ENCODE measurements at places on chromosomes 6 and 20.

DNA sequence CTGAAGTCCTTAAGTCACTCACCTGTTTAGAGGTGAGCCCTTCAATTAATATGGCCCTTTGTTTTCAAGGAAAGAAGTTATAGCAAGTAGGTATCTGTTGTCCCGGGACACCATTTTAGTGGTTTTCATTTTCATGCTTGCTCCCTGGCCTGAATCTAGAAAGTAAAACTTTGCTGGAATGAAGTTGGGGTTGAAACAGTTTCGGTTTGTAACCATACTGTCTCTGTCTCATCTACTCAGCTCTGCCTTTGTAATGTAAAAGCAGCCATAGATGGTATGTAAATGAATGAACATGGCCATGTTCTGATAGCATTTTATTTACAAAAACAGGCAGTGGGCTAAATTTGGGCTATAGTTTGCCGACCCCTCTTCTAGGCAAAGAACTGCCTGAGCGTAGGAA, 64.9 kb upstream of the GNRH2 start:
- DNase-seq: no peak

GRCh38 chr20:3521852-3522740, 51.3 kb downstream of the ATRN start:
- no peak for DNase-seq

DNA sequence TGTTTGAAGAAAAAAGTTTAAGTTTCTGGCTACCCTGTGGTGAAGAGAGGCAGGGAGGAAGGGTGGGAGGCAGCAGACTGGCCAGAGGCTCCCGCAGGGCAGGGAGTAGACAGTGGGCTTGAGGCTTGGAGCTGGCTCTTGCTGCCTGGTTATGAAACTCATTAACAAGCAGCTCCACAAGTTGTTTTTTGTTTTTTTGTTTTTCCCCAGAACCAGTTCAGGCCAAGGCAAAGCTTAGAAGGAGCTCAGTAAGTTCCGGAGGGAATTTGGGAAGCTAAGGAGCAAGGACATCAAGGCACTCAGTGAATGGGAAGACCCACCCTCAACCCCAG, 4.0 kb downstream of the DLL1 start:
- no peak for DNase-seq

- DNase-seq: no peak
Measured at GRCh38 chr6:29506446-29507067, 18.8 kb upstream of the MAS1L start.

DNA sequence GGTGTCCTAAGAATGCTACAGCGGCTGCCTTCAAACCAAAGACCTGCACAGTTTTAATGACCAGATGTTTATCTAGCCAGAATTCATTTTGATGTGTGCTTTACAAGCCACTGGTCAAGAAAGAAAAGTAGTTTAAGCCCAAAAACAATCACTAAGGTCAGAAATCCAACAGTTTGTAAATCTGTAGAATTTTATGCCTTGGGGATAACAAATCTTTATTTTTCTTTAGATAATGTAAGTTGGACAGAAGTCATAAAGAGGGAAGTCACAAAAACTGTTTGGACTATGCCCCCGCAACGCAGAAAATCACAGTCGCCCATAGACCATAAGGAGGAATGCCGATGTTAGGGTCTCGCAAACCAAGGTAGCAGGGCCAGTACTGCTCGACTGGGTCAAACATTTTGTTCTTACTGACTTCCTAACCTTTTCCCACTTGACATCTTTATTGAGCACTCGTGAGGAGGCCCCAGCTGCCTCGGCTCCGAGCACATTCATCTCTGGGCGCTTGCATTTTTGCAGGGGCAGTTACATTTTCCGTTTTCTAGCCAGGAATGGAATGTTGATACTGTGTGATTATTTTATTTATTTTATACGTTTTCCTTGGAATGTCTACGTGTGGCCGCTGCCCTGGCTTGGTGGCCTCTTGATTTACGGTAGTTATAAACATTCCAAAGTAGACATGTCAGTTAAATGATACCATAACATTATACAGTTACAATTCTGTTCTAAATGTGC, 56.7 kb upstream of the APCDD1L start:
- no peak for DNase-seq

- DNase-seq: no peak
Measured at GRCh38 chr6:163243692-163244589, 170.6 kb upstream of the QKI start.

DNA sequence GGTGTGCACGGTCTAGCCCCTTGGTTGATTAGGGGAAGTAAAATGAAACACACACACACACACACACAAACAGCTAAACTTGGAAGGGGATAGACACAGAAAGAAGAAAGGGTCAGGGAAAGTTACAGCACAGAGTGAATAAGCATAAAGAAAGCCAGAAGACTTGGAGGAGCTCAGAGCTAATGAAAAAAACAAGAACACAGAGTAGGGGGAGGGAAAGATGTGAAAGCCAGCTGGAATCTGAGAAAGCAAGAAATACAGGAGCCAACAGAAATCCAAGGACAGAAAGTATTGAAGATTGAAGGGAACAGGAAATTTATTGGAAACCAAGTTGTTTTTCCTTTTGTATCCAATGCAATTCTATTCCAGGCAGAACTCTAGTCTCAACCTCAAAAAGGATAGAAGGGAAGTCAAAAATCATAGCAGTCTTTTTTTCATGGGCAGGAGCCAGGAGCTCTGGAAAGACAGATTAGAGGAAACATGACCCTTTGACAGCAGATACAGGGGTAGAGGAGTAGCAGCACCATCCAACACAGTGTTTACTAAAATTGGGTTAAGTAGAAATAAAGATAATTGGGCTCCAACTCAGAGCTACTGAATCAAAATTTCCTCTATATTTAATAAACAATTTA, 10.1 kb downstream of the HMGCLL1 start:
- no peak for DNase-seq

DNA sequence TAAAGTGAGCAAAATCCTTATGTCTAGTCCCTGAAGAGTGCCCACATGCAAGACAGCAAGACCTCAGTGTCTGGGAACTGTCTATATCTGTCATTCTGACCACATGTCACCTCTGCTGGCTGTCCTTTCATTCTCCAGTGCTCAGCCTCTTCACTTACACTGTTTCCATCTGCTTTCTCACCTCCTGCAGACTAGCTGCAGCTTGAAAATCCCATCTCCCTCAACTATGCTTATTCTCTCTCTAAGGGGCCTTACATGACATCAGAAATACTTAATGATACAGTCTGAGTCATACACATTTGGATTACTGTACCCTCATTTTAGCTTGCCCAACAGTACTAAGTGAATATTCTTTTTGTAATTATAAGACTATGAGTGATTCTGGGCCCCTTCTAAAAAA, 587.8 kb downstream of the EPM2A start:
- DNase-seq: no peak

DNA sequence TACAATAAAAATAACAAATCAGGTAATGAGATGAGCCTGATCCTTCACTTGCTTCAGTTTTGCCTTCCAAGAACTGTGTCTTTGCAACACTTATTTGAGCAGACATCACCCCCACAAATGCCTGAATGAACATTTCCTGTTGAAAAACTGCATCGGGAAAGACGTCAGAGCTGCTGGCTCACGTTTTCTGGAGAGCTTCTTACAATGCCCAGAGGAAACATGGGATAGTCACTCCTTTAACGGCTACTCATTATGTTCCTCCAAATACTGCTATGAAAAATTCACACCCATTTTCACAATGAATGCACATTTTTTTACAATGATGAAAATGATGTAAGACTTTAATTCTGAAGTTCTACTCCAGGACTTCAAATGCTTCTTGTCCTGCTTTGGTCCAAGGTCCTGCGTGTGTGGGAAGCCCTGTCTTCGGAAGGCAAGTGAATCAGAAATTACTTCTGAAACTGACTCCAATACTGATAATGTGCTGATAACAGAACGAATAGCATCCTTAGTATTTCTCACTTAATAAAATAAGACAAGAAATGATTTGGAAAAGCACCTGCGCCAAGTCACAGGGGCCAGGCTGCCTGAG, 238.0 kb downstream of the ANKRD60 start:
- DNase-seq: no peak

- no peak for DNase-seq
Measured at GRCh38 chr6:64723327-64724058, 983.5 kb downstream of the EYS start.

DNA sequence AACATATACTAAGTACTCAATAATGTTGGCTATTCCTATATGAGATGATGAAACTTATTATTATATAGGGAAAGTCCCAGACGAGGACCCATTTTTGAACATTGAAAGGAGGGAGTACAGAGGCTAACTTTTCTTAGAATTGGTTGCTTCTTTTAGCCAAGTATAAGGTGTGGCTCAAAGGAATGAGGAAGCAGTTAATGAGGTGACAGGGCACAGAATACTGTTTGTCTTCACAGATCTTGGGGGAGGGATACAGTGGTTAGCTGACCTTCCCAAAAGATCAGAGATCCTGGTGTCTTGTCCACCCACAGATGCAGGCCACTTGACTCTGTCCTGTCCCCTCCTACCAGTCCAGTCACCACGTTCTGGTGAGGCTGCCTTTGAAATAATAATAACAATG, 67.8 kb upstream of the EPB41L1 start:
- no peak for DNase-seq

DNA sequence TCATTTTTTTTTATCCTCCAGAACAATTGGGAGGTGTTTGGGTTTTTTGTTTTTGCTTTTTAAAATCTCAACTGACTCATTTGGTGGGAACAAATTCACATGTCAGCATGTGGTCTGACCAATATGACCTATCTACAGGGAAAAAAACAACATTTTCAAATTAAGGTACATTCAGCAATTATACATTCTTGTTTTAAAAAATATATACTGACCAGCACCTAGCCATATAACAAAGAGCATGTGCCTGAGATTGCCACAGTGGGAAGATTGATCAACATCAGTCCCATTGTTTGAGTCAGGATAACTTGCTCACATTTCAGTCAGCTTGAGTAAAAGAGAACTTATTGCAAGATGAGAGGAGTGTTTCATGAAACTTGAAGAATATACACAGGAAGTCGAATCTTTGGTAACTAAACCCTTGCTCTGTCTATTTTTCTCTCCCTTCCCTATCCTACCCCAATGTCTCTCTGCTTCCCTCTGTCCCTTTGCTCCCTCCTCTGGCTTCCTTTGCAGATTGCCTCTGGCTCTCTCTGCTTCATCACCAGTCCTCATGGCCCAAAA, 163.2 kb upstream of the TAB2 start:
- no peak for DNase-seq

DNA sequence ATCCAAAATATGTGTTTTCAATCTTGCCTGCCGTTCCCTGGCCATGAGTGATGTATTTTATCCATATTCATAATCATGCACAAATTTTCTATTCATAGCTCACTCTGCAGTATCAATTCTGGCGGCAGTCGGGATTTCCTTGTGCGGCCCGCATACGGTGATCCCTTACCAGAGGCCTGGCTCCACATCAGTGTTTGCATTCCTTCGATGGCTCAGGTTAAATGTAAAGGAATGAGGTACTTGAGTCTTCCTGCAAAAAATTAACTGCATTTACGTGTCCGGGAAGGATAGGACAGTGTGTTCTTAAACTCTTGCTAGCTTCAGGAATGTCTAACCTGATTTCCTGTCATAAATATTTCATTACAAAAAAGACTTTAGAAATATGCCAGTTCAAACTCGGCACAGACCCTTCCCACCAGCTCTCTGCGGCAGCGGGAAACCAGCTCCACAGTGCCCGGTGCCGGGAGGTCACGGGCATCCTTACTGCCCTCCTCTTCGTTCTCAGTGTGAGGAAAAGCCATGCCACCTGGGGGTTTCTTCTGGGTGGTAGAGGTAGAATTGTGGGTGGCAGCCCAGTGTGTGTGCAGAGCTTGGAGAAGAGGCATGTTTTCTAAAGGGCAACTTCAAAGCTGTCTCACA, 154.5 kb downstream of the MOXD1 start:
- no peak for DNase-seq

GRCh38 chr6:16618962-16619361, 142.3 kb downstream of the ATXN1 start:
- DNase-seq: no peak

DNA sequence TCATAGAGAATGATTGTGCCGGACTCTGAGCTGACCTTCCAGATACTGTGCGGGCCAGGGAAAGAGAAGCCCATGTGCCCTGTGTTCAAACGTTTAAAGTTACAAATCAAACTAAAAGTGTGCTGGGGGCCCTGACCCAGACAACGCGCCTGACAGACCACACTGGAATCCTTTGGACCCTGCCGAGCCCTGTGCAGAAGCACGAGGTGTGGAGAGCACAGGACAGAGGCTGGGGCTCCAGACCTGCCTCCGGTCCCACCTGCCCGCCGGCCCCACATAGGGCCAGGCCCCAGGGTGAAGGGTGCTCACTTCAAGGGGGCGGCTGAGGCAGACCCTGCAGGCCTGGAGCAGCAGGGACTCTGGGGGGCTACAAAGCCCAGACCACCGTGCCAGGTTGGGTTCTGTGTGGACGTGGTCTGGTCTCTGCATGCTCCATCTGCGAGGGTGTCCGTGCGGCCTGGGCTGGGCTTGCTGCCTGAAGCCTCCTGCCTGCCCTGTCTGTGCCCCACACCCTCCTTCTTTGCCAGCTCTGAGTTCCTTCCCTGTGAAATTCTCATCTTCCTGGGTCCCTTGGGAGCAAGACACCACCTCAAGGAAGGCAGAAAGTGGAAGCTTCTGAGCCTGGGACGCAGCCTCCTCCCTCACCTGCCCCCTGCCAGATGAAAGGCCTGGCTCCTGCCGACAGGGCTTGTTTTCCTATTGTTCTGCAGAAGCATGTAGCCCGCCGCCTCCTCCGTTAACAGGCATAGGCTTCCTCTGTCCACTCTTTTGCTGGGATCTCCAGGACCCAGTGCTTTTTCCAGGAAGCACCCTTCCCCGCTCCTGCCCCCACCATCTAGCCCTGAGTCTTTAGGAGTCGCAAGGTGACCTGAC, 186.2 kb downstream of the ERMARD start:
- no peak for DNase-seq

DNA sequence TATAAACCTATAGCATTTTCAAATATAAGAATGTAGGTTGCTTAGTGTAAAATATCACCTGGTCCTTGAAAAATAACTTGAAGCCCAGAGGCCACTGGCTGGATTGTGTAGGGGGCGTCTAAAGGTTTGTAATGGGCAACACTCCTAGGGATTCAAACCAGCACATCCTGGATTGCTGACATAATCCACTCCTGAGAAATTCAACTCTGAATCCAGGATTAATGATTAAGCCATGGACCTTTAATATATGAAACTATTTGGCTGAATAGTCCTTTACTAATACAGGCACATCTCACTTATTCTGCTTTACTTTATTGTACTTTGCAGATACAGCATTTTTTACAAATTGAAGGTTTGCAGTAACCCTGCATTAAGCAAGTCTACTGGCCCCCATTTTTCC, 160.8 kb downstream of the UBE3D start:
- no peak for DNase-seq

DNA sequence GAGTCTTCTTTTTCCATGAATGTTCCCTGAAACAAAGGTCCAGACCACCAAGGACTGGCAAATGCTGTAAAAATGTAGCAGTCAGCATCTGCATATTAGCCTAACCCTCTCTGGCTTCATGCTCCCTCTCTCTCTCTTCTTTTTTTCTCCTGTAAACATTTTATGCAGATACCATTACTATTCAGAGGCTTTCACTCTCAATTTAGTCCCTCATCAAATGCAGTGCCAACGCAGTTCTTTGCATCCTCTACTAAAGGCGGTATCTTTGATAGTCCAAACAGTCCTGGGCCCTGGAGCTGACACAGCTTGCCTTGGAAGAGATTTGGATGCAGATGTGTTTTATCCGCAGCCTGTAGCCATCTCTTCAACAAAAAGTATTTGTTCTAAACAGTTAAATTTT, 167.1 kb upstream of the MMS22L start:
- DNase-seq: no peak

GRCh38 chr6:56906752-56907151, 48.2 kb upstream of the BEND6 start:
- no peak for DNase-seq

Data from cardiac muscle cell (in vitro differentiated cells and primary cell).